ENCODE measurements at places on chromosomes 5 and 9. TPM values are rescaled to one million over a fixed set of nuclear protein-coding genes. Genes with fewer than 3 reads are reported as not detected.

The PCDHGB4 gene
- 5.3 TPM for total RNA-seq

The SMIM33 gene
- total RNA-seq: not detected

The SKP2 gene
- 15.6 TPM for total RNA-seq

The PRELID1 gene
- total RNA-seq: 101 TPM

The PFN3 gene
- not detected for total RNA-seq

The OBP2B gene
- not detected for total RNA-seq

The ATP10B gene
- not detected for total RNA-seq

- DNase-seq: no peak
Observed at GRCh38 chr9:118367383-118367782, 663.2 kb downstream of the TLR4 start.

DNA sequence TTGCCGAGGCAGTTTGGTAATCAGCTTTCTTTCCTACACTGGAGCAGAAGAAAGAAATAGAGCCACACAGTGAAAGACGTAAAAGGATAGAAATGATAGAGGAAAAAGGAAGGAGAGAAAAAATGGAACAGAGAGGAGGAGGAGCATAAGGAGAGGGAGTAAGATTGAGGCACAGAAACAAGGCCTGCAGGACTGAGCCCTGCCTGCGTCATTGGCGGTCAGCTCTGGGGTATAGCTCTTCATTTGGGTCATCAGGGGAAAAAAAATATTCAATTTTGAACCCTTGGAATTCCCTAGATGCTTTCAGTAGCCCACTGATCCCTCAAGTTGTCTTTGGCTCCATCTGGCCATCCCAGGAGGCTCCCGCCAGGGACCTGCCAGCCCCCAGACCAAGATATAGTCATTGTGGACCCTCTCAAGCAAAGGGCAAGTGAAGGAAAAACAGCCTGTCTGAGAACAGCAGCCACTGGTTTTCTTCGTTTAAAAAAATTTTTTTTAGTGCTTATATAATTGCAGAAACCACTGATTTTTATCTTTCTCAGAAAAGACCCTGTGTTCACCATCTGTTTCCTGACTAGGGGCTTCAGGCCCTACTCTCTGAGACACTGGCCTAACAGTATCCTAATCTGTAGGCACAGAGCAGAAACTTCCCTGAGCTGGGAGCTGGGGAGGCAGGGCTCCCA, 31.3 kb upstream of the MATR3 start:
- DNase-seq: no peak

GRCh38 chr9:36704148-36704547, 131.5 kb downstream of the MELK start:
- DNase-seq: no peak

Data from lower lobe of right lung (tissue), 2 donors.